ENCODE measurements at places on chromosomes 7 and 10.

DNA sequence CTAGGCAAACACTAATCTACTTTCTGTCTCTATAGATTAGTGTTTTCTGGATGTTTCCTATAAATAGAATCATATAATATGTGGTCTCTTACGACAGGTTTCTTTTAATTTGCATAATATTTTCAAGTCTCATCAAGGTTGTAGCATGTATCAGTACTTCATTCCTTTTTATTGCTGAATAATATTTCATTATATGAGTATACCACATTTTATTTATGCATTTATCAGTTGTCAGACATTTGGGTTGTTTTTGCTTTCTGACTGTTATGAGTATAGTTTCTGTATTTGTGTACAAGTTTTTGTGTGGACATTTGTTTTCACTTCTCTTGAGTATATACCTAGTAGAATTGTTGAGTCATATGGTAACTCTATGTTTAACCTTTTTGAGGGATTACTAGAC lies 48.2 kb downstream of the SHOC2 start:
- DNase-seq, result no peak

GRCh38 chr7:130923365-130923764 lies 189.4 kb upstream of the KLF14 start:
- DNase-seq, result no peak

- DNase-seq, result no peak
Measured at GRCh38 chr10:110077436-110078130, 69.8 kb downstream of the ADD3 start.

DNA sequence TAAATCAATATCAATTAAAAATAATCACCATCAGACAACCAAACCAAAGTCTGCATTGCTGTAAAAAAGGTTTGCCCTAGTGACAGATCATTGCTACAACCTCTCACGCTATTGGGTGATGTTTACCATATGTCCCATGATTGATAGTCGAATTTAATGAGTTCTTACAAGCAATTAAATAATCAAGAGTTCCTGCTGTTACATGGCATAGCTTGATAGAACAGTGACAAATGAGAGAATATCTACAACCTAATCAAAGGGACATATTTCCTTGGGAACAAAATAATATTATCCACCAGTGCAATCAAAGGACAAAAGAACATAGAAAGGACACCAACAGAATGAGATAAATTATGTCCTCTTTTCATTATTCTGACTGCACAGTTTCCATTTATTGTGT lies 387.4 kb downstream of the ETV1 start:
- no peak for DNase-seq
